ENCODE measurements at places on chromosomes 1 and 21.

DNA sequence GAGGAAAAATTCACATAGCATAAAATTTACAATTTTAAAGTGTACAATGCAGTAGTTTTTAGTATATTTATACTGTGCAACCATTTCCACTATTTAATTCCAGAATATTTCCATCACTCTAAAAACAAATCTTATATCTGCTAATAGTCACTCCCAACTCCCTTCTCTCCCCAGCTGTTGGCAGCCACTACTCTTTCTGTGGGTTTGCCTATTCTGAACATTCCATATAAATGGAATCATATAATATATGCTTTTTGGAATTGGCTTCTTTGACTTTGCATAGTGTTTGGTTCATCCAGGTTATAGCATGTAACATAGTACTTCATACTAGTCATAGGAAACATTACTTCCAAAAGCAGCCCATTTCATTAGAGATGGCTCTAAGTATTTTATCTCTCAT lies 25.0 kb upstream of the TMEM39B start:
- DNase-seq: no peak

DNA sequence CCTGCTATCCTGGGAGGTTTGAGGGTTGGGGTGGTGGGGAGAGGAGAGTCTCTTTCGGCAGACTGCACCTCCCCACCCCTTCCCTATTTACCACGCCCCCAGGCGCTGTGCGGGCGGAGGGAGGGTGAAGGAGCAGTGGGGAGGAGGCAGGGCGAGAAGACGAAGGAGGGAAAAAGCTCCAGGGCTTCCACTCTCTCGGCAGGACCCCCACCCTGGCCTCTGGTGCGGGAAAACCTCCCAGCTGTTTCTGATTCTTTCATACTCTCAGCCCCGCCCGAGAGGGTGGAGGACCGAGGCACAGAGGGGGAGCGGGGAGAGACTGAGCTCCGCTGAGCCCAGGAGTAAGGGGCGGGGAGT lies 866 bp upstream of the WNT2B start:
- DNase-seq: peak; percentile 46

- DNase-seq: no peak
Measured at GRCh38 chr1:115710859-115711624, 57.5 kb downstream of the CASQ2 start.

GRCh38 chr1:234486858-234487840 lies 8.2 kb upstream of the TARBP1 start:
- no peak for DNase-seq

- DNase-seq: no peak
Measured at GRCh38 chr1:30109853-30110252, 613.5 kb downstream of the MATN1 start.

DNA sequence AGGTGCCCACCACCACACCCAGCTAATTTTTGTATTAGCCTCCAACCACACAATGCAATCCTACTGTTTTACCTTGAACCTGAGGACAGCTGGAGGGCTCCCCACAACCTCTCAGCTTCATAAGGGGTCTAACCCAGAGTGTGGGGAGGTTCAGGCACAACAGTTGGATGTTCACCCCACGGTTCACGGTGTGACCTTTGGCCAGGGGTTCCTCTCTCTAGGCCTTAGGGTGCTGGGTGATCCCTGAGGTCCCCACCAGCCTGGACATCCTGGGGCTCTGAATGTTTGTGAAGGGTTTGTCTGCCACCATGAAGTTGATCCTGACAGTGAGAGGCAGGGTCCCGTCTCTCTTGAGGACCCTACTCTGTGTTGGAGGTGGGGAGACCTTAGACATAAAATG lies 3.9 kb downstream of the ACOT11 start:
- DNase-seq: no peak

All from activated CD8-positive, alpha-beta memory T cell treated with anti-CD3 and anti-CD28 coated beads, Interleukin-2, amount 50 U/mL, for 4 hours (primary cell).